Stimulated activated CD8-positive, alpha-beta memory T cell treated with anti-CD3 and anti-CD28 coated beads, Interleukin-2, amount 100 ng/mL, for 48 hours (primary cell): ENCODE measurements at places on chromosomes 16 and 17.
A peak's percentile ranks its signal among the peaks of the same experiment; 100 is the strongest.

DNA sequence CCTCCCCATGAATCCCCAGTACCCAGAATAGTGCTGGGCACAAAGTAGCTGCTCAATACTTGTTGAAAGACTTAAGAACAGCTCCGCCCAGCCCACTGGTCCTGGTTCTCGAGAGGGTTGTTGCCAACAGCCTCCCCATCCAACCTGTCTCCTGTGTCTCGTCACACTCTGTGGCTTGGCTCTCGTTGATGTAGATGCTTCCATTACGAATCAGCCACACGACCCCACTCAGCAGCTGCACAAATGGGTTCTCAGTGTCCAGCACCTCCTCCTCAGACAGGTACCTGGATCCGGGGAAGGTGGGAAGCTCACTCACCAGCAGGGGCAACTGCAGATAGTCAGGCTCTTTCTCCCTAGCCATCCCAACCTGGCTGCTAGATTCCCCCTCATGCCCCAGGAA is 2.1 kb downstream of the NAGPA start:
- no peak for DNase-seq

DNA sequence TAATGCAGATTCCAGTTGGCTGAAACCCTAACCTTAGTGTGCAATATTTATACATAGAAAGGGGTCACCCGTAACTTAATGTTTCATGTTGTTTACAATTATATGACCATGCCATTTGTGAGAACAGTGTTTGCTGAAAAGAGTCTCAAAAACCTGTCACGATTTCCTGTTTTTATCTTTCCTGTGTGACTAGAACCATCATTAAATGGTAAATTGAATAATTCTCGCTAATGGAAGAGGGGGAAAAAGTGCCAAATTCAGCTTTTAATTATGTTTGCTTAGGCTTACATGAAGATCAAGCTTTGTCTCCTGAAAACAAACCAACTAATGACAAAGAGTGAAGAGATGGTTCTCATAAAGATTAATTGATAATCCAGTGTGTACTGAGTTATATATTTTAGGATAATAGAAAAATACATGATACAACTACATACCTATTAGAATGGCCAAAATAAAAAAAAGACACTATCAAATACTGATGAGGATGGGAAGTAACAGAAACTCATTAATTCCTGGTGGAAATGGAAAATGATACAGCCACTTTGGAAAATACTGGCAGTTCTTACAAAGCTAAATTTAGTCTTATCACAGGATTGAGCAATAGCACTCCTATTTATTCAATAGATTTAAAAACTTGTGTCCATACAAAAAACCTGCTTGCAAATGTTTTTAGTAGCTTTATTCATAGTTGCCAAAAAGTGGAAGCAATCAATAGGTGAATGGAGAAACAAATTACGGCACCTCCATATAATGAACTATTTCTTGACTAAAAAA is 141.7 kb downstream of the CDK5R1 start:
- DNase-seq = no peak

- no peak for DNase-seq
These were observed 244.2 kb downstream of the GSG1L start for GRCh38 chr16:27819356-27819755.

DNA sequence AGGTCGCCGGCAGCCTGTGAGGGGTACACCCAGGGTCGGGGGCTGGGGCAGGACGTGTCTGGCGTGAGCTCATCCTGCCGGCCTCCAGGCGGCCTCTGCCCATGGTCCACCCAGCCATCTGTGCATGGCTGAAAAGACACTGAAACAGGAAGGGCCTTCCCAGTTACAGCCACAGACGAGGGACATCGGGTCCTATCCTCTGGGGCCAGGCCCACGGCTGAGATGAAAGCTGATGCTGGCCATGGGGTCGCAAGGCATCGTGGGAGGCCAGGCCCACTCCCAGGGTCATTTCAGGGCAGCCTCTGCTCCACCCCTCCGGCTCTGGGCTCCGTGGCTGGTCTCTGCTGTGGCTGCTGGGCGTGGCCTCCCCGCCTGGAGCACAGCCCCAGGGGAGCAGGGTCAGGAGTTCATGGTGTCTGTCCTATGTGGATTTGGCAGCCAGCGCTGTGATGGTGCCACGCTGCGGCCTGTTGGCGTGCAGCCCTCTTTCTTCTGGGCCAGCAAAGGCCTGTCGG is 16.6 kb upstream of the ATP6V0C start:
- no peak for DNase-seq

DNA sequence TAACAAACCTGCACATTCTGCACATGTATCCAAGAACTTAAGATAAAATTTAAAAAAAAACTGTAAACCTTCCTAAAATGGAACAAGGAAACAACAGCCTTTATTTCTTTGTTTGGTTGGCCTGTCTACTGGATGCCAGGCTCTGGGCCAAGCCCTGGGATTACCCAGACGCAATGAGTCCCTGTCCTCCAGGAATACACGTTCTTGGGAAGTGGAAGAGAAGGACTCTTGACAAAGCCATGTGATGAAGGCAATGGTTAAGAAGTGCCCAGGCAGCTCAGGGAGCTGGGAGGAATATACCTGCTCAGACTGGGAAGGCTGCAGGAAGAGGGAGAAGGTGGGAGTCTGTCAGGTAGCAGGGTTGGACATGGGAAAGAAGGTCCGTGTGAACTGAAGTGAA is 115.4 kb downstream of the AXIN2 start:
- no peak for DNase-seq

- no peak for DNase-seq
These were observed 5.5 kb downstream of the TMEM132E start for GRCh38 chr17:34584805-34585416.

DNA sequence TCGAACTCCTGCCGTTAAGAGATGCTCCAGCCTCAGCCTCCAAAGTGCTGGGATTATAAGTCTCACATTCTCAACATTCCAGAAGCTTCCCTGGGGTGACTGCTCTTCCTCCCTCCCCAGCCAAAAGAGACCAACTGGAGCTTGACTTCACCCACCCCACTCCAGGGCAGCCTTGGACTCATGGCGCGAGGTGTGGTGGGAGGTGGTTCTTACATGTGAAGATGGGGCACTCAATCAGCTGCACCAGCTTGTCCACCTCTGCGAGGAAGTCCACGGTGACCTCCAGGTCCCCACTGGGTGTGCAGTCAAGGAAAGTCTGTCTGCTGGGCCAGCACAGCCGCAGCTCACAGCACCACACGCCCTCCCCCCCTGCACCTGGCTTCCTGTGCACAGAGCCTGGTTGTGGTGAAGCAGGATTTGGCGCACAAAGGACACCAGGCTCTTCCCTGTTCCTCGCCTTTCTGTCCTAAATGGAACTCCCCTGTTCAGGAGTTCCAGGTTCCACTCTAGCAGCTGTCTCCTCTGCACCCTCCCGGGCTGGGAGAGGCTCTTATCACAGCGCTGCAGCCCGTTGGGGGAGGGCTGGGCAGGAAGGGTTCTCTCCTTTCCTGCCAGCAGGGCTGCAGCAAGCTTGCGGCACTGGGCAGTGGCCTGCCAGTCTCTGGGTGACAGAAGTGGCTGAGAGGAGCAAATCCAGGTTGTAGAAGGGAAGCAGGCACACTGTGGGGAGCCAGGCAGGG is 9.6 kb upstream of the MTSS2 start:
- DNase-seq = no peak

- DNase-seq = no peak
These were observed 6.0 kb downstream of the MTSS2 start for GRCh38 chr16:70679671-70680494.

GRCh38 chr17:34758316-34758715 is 178.9 kb downstream of the TMEM132E start:
- no peak for DNase-seq

DNA sequence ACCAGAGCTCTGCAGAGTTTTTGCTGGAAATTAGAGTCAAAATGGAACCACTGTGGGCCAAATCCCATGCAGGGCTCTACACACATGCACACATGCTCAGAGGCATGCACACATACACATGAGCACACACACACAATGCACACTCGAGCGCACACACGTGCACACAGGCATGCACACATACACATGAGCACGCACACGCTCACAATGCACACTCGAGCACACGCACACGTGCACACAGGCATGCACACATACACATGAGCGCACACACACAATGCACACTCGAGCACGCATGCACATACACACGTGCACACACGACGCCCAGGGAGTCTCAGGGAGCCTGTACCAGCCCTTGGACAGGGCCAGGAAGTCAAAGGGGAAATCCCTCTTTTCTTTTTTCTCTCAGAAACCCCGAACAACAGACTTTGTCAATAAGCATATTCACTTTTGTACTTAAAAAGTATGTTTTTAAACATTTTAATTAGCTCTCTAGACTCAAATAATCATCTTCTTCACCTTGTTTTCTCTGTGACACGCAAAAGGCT is 8.5 kb upstream of the METRNL start:
- DNase-seq = no peak

DNA sequence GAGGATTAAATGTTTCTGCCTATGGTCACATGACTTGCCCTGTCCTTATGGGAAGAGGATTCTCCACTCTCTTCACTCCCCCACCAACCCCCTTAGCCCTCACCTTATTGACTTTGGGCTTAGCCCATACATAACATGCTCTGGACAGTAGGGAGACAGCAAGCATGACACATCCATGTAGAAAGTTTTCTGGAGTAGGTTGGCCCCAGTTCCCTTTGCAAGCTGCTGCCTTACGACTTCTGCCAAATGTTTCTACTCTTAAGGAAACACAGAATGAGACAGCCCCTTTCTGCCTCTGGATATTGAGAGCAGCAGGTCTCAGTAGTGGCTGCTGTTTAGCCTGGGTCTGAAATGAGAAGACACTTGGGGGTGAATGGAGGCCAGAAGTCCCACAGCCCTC is 282.2 kb downstream of the MAP2K6 start:
- DNase-seq = no peak

DNA sequence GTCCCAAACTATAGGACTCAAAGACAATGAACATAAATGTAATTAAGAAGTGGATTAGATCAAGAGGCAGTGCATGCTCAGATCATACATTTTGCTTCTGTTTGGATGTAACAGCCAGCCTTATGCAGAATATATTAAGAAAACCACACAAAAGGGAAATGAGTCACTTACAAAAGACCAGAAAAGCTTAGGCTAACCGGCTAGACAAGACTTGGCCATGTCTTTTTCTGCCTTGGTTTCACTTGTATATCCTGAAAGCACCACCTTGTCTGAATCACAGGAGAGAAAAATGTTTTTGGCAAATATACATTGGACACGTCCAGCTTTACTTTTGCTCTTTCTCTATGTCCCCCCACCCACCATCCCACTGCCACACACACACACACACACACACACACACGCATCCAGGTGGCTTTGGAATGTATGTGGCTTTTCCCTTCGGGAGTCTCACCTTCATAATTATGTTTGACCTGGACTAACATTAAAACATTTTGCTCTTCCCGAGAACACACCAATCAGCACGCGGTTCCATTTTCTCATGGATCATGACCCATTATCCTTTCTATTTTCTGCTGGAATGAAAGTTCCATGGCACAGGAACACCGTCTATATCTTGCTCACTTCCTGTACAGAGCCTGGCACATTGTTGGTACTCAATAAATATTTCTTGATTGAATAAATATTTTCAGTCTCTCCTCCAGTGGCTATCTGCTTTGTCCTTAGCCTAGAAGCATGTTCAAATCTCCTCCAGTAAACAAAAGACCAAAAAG is 64.6 kb downstream of the CDK5R1 start:
- no peak for DNase-seq

DNA sequence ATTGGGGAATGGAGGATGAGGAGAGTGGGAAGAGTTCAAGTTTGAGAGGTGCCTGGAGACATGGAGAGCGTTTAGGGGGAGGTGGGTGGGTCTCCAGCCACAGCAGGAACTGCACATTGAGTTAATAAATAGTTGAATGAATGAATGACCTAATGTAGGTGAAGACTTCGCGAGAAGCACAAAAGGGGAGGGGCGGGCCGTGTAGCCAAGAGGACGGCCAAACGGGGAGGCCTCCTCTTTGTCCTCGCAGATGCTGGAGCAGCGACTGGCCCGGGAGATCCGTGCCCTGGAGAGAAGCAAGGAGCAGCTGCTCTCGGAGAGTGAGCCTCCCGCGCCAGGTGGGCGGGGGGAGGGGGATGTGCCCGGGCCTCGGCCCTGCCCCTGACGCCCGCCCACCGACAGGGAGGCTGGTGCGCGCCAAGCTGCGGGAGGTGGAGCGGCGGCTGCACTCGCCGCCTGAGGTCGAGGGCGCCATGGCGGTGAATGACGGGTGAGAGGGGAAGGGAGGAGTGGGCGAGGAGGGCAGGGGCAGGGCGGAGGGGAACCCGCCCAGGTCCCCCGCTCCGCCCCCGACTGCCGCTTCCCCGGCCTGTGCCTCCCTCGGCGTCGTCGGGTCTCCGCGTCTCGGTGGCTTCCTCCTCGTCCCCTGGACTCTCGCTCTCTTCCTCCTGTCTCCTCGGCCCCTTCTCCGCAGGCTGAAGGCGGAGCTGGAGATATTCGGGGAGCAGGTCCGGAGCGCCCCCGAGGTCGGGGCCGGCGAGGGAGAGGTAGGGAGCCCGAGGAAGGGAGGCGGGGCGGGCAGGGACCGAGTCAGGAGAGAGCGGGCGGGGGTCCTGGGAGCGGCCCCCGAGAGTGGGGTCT is 12.9 kb downstream of the SYCE1L start:
- peak; percentile 50 for DNase-seq

DNA sequence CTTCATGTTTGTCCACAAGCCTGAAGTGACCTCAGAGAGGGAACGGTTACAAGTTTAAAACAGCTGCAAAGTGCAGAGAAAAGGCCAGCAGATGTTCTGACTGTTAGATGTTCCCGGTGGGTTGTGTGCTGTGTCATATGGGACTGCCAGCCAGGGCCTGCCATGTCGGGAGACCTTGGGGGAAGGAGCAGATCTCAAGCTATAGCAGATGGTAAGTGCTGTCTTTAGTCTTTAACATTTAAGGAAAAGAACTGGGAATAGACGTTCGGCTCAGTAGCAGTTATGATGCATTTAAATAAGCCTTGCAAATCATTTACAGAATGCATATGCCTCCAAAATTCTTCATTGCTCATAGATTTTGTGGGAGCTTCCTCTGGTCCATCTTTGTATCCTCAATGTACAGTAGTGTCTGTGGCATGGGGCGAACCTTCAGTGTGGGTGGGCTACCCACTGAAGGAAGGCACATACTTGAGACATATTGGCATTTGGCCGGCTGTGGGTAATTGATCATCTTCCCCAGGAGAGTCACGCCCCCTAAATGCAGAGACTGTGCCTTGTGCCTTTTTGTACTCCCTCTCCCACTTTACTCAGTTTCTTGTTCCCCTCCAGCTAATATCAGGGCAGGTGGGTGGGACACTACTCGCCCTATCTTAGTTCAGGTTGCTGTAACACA is 131.9 kb downstream of the NPIPB5 start:
- DNase-seq = no peak

DNA sequence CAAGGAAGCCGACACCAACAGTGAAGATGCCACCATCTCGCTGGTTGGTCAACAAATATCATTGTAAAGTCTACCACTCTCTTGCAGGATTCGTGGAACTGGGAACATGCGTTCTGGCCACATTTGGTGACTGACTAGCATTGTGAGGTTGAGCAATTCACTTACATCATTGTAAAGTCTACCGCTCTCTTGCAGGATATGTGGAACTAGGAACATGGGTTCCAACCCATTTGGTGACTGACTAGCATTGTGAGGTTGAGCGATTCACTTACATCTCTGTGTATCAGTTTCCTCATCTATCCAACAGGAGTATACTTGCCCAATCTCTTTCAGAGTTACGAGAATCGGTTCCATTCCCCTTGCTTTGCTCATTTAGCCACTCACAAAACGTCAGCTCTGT is 42.6 kb upstream of the RPH3AL start:
- DNase-seq = no peak

GRCh38 chr17:73936908-73937627 is 266.4 kb upstream of the RPL38 start:
- DNase-seq = no peak
